Dermis microvascular lymphatic vessel endothelial cell (primary cell): ENCODE measurements at places on chromosomes 5 and 9. TPM values are rescaled to one million over a fixed set of nuclear protein-coding genes. Genes with fewer than 3 reads are reported as not detected.

DNA sequence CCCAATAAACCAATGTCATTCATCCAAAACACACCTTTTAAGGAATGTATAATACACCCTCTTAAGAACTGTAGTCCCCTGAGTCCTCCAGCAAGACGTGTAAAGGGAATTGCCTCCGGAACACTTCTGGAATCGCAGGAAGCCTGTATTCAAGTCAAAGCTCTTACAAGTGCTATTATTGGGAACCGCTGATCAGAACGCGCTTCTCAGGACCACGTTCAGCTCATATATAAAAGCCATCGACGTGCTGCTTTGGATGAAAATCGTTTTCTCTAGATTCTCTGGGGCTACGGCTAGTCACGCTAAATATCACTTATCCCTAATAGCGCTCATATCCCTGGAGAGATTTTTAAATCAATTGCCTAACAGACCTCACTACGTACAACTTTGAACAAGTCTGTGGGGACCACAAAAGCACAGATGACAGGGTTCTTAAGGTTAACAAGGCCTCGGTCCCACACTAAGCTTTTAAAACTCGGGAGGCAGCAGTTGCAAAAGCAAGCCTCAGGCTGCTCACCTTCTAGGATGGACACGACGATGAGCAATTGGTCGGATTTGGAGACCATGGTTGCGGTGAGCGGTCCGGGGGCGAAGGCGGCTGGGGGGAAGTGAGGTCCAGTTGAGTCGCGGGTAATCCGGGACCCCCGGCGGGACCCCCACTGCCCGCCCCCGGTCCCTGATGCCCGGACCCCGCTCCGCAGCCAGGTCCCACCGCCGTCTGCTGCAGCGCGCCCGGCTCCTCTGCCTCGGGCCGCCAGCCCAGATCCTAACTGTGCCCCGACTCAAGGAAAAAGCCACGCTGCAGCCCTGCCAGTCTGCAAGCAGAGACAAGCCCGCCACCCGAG lies 548 bp downstream of the CEP120 start:
- no peak for DNase-seq

DNA sequence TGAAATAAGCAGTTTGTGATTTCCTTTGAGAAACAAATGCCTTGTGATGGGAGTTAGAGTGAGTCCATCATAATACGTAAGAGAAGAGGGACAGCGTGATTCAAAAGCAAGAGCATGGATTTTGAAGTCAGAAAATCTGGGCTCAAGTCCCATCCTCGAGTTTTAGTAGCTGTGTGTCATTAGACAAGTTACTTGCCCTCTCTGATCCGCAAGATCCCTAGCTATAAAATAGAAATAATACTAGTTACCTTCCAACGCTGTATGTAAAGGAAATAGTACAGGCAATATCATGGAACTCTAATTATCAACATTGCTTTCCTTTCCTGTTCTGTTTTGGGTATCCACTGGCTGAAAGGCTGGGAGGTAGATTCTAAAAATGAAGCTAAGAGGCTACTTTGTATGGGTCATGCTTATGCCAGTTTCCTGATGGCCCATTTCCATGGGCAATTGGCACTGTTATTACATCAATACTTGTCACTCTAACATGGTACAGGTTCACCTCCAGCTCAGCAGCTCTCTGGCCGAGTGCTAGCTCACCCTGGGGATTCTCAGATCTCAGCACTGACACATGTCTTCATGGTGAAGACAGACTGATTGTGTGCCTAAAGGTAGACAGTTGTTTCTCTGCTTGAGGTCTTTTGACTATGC lies 241.7 kb upstream of the KLF4 start:
- no peak for DNase-seq

- peak; percentile 55 for DNase-seq
Measured at GRCh38 chr9:15837079-15837679, 284.3 kb downstream of the CCDC171 start.

The PCDHGA1 gene
- 0.26 and 0.51 TPM in 2 replicates for total RNA-seq

The REEP2 gene
- total RNA-seq, result 1.2 and 1.6 TPM in 2 replicates
